ENCODE measurements at places on chromosomes 16 and 17. TPM values are rescaled to one million over a fixed set of nuclear protein-coding genes. Genes with fewer than 3 reads are reported as not detected.

VWA3A gene
- polyA plus RNA-seq: 0.01 TPM

ALOX15 gene
- polyA plus RNA-seq: not detected

SLFN14 gene
- polyA plus RNA-seq: not detected

TADA2A gene
- 9.0 TPM for polyA plus RNA-seq

KRT27 gene
- not detected for polyA plus RNA-seq

WNT3 gene
- 1.0 TPM for polyA plus RNA-seq

ASPHD1 gene
- polyA plus RNA-seq: 14.5 TPM

CCDC144A gene
- polyA plus RNA-seq: 0.51 TPM

IL34 gene
- polyA plus RNA-seq: 2.0 TPM

TP53TG3 gene
- not detected for polyA plus RNA-seq

OR4D1 gene
- polyA plus RNA-seq: not detected

MFSD6L gene
- polyA plus RNA-seq: not detected

ADORA2B gene
- 6.1 TPM for polyA plus RNA-seq

CACNA1H gene
- polyA plus RNA-seq: 5.8 TPM

SLC9A5 gene
- 5.7 TPM for polyA plus RNA-seq

SHBG gene
- polyA plus RNA-seq: 0.38 TPM

SLC43A2 gene
- 9.0 TPM for polyA plus RNA-seq

SDR42E1 gene
- polyA plus RNA-seq: 0.32 TPM

KRT33B gene
- polyA plus RNA-seq: 0.22 TPM

CRYBA1 gene
- polyA plus RNA-seq: not detected

FOXL1 gene
- polyA plus RNA-seq: 29.9 TPM

PPP1R27 gene
- 0.20 TPM for polyA plus RNA-seq

GRAP gene
- polyA plus RNA-seq: 0.13 TPM
